ENCODE measurements at places on chromosomes 2 and 18.

GRCh38 chr2:3460156-3460555 is 59.2 kb downstream of the ADI1 start:
- DNase-seq, result peak; percentile 61

DNA sequence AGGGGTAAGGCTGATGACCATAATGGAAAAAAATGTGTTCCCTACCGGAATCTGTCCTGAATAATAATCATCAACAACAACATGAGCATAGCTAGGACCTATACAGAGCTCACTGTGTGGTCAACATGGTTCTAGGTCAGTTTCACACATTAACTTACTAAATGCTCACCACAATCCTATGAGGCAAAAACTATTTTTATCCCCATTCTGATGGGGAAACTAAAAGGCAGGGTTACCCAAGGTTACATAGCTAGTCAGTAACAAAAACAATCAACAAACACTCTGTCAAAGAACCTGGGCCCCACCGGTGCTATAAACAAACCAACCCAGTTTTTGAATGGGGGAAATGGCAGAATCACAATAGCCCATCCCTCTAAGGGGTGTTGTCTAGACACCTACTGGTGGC is 40.1 kb downstream of the AOX1 start:
- no peak for DNase-seq

DNA sequence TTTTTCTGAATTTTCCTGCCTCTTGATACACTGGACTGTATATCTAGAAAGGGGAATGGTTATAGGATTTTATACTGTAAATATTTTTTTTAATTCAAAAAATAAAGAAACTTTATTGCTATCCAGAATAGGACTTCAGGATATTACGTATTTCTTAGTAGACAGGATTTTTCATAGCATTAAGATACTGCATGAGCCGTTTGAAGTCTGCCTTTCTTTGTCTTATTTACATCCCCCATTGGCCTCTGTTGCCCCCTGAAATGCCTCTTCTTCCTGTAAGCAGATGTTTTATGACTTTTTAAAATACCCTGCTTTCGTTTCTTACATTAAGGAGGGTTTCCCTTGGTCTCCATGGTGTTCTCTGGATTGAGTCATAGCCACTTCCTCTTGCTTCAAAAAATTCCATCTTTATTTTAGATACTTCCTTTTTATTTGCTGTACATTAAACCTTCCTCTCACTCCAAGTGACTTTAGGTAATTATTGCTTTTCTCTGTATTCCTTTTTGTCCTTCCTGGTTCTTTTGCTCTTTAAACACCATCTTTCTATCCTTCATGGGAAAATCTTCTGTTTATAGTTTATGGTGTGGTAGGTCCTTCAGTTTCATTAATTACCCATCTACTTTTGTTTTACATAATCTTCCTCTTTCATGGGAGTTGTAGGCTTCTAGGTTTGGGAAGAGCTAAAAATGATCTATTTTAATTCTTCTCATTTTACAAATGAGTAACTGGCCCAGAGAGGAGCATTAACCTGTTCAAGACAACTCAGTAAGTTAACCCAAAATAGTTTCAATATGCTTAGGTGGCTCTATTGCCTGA is 72.6 kb downstream of the ZNF532 start:
- no peak for DNase-seq

GRCh38 chr2:236571145-236571544 is 1.5 kb downstream of the ACKR3 start:
- DNase-seq, result no peak

DNA sequence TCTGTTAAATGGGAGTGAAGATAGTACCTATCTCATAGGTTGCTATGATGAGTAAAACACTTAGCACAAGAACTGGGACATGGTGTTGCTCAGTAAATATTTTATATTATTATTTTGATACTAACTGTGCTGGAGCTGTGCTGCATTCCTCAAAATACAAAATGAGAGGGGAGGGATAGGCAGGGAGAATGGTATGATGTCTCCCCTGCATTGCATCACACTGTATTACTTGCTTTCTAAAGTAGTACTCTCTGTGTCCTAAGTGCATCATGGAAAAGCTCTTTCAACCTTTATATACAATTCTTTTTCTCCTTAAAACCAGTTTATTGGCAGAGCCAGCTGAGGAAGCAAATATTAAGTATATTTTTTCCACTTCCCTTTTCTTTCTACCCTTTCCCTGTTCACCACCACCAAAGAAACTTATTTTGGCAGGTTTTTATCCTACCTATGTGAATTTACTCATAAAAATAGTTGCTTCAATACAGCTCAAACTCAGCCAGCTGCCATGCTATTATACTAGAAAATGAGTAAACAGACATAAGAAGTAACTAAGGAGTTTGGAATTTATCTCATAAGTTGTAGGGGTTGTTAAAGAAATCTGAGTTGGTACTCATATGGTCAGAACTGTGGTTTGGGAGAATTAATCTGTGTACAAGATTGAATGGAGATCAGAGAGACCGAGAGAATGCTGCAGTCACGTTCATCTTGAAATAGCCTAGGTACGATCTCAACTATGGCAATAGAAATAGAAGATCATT is 60.3 kb downstream of the EHBP1 start:
- no peak for DNase-seq

DNA sequence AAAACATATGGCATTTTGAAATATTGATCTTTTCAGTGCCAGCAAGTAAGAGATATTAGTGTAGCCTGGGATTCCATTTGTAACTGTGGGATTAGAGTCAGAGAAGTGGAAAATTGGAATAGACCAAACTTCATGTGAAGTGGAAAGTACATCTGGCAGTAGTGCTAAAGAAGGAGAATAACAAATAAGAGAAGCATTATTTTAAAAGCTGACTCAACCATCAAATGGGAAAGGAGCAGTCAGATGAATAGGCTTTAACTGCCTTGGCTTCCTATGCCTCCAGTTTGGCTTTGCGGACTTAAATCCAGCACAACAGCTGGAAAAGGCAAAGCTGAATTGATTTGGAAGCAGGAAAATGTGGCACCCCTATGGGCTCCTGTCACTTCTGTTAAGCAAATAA is 623.1 kb downstream of the TSN start:
- DNase-seq, result no peak

GRCh38 chr2:170736628-170737027 is 21.5 kb downstream of the SP5 start:
- DNase-seq, result no peak

- no peak for DNase-seq
Observed at GRCh38 chr18:36396190-36396589, 98.7 kb downstream of the FHOD3 start.

Measured in left ventricle myocardium superior (tissue), 1 donor.